Stimulated activated CD4-positive, alpha-beta T cell treated with anti-CD3 and anti-CD28 coated beads, Interleukin-1b, Interleukin-23, amount 100 ng/mL, for 24 hours (primary cell): ENCODE measurements at places on chromosomes 2 and 18.

- DNase-seq = no peak
Measured at GRCh38 chr2:184004289-184004947, 593.9 kb upstream of the ZNF804A start.

DNA sequence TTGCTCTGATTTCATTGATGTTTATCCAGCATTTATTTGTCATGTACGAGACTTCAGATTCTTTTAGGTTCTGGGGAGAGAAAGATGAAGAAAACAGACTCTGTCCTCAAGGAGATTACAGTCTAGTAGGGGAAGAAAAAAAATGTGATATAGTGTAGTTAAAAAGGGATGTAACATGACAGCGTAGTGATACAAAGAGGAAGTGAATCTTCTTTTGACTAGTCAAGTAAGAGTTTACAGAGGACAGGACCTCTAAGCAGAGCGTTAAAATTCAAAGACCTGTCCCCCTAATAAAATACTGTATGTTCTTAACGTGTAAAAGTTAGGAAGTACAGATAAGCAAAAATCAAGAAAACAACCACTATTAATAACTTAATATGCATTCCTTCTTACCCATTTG, 47.7 kb downstream of the NCOA1 start:
- DNase-seq = no peak

- DNase-seq = no peak
Measured at GRCh38 chr2:177211576-177212105, 953 bp upstream of the HNRNPA3 start.

GRCh38 chr2:160332318-160332717, 132.2 kb upstream of the ITGB6 start:
- no peak for DNase-seq
